ENCODE measurements at places on chromosomes 3 and 15.

GRCh38 chr3:23885210-23885609, 31.6 kb downstream of the NKIRAS1 start:
- no peak for DNase-seq

DNA sequence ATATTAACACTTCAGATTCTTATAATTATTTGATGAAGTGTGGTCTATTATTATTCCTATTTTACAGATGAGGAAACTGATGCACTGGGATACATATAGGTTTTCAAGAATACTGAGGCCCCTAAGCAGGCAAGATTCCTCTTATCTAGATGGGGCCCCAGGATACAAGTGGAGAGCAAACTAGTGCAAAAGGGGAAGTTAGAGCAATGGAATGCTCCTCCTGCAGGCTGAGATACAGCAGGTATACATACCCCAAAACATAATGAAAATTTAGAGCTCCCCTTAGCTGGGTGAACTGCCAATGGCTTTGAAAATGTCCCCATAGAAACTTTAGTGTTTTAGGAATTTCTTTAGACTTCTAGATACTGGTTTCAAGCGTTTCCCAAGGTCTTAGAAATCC, 247.1 kb downstream of the CHST2 start:
- no peak for DNase-seq

- no peak for DNase-seq
Observed at GRCh38 chr3:53361852-53362251, 14.5 kb upstream of the DCP1A start.

DNA sequence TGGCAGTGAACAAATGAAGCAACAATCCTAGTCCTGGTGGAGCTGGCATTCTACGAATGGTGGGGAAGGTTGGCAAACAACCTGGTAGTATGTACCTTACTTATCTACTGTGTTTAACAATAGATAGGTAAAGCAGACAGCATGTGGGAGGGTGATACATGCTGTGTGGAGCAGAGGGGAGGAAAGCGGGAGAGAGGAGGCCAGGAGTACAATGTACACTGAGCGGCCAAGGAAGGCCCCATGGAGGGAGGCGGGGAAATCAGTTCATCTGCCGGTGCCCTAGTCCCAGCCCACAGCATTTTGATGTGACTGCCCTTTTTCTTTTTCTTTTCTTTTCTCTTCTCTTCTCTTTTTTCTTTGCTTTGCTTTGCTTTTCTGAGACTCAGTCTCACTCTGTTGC, 5.3 kb upstream of the RHCG start:
- DNase-seq, result no peak

DNA sequence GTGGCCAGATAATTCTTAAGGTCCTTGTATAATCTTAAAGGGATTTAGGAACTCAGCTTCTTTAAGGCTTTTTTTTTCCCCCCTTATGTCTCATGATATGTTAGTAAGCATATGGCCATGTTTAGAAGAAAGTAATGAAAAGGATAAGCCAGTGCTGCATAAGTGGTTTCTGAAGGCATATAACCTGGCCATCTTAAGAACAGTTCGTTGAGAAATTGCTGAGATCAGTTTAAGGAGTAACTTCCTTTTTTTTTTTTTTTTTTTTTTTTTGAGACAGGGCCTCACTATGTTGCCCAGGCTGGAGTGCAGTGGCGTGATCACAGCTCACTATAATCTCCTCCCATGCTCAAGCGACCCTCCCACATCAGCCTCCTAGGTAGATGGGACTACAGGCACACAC, 51.7 kb downstream of the UBE2E2 start:
- no peak for DNase-seq

- DNase-seq, result peak; percentile 73
Observed at GRCh38 chr3:115401851-115402501, 221.3 kb upstream of the GAP43 start.

- no peak for DNase-seq
Observed at GRCh38 chr3:172089250-172089649, 49.9 kb downstream of the FNDC3B start.

- no peak for DNase-seq
Observed at GRCh38 chr3:134356411-134357040, 17.7 kb downstream of the AMOTL2 start.

- DNase-seq, result peak; percentile 96
Observed at GRCh38 chr3:11509173-11510000, 134.3 kb downstream of the VGLL4 start.

GRCh38 chr3:14141602-14142341, 16.9 kb downstream of the TMEM43 start:
- DNase-seq, result no peak

- DNase-seq, result no peak
Observed at GRCh38 chr3:87288446-87288845, 12.1 kb upstream of the POU1F1 start.

DNA sequence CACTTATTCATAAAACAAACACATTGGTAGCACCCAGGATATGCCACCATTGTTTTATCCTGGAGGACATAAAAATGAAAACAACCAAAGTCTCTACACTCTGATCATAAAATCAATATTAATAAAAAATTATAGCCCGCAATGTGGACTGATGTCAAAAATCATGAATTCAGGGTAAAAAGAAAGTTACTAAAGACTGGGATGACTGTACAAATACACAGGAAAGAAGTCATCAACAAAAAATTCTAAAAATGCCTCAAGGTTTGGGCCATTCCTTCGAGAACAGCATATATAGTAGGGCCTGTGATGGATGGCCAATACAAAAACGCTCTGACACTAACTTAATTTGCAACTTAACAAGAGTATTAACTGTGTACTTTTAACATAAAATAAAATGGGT, 76.8 kb downstream of the THBS1 start:
- peak; percentile 84 for DNase-seq

DNA sequence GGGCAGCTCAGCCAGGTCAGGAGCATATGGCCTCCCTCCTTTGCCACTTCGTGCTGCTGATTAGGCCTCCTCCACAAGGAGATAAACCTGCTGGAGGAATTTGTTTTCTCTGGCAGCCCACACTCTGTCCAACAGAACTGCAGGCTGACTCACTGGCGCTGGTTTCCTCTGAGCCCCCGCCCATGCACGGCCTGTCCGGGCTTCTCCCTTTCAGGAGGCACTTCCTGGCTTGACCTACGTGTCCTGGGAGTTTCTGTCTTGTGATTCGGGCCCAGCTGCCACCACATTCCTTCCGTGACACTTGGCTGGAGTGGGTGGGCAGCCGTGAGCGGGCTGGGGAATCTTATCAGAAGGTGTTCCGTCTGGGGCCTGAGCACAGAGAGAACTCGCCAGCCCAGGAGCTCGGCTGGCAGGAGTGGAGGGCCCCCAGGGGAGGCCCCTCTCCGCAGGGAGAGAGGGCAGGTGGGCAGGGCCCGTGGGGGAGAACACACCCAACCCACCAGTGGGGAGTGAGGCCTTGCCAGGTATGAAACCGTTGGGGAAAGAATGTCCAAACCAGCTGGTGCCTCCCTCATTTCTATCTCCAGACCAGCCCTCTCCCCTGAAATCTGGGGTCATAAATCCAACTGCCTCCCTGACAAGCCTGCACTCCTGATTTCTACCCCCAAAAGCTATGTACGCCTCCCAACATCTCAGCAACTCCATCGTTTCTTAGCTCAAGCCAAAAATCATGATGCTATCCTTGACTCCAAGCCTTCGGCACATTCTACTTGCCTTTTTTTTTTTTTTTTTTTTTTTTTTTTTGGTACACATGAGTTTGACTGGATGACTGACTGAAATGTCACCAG, 110.6 kb upstream of the MEF2A start:
- DNase-seq, result peak; percentile 95

GRCh38 chr3:2511356-2511755, 412.7 kb downstream of the CNTN4 start:
- DNase-seq, result no peak

- DNase-seq, result no peak
Observed at GRCh38 chr3:112530573-112530972, 31.2 kb downstream of the ATG3 start.

DNA sequence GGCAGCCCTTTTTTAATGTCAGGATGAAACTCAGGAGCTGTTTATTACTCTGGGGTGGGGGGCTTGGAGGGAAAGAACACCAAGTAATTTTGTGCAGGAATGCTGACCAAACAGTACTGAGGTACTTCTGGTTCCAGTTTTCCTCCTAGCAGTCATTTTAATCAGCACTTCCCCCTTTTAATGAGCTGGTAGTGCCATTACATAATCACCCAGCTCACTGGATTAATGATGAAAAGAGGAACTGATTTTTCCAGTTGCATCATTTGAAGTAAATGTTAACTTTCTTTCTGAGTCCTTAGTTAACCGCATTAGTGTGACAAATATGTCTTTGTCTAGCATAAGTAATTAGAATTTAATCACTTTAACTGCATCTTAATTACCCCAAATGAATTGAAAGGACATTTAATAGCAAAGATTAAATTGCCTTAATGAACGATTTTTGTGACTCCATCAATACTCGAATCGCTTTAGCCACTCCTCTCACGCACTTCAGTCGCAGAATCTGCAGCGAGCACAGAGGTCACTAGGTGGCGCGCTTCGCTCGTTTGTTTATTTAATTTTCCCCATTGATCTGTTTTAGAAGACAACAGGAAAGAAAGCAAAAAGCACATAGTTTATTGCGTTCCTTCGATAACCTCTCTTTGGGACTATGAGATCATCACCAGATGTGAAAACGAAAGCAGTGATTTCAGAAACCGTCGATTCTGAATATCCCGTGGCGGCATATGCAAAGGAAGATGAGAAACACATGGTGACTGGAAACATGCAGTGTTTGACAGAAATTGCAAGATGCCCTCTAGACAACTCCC, 9.8 kb downstream of the ONECUT1 start:
- peak; percentile 52 for DNase-seq

DNA sequence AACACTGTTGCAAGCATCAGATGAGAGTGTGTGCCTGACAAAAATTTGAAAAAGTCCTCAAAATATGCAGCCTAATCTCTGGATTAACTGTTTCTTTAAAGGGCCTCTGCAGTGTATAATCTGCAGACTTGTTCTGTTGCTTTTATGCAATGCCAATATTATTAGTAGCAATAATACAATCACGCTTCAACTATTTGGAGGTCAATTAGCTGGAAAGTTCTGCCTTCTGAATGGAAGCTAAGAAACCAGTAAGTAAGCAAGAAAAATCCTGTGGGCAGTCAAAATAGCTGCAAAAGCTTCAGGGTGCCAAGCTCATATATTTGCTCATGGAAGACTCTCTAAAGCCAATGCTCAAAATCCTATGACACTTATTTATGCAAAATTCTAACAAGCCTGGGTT, 153.2 kb upstream of the NR2F2 start:
- peak; percentile 45 for DNase-seq

DNA sequence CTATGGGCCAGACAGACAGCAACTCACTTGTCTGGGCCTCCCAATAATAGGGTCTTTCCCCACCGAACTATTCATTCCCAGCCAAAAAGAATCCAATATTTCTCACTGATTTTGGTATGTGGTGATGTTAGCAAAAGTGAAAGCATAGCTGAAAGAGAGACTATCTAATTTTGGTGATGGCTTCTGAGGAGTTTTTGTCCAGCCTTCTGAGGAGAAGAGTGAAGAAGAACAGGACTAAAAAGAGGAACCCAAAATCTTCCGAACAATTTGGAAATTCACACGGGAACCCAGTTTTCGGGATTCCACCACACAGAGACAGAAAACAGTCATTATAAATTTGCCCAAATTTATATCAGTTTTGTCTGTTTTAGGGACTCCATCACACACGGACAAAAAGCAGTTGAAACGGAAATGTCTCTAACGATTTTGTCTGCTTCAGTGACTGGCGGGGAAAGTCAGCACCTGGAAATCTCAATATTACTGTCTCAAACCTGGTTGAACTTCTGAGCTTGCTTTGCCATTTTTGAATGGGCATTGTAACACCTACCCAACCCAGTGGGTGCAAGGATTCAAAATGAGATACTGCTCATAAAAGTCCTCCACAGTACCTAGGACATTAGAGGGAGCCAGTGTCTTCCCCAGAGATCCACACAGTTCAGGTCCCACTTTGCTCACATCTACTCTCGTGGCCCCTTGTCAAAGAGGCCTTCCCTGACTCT, 9.1 kb downstream of the CD80 start:
- no peak for DNase-seq

DNA sequence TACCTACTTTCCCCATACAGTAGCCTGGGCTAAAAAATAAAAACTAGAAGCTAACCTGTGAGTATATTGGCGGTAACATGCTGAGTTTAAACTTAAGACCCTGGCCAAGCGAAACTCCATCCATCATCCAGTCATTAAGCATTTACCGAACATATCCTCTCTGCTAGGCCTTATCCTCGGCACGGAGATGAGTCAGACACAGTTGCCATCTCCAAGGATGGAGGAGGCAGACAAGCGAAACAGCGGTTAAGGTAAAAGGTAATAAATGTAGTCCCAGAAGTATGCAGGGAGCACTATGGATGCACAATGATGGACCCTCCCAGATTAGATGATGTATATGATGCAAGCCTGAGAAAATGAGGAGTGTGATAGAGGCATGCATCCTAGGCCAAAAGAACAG, 143.6 kb downstream of the RYR3 start:
- no peak for DNase-seq

GRCh38 chr3:119279101-119279554, 15.1 kb upstream of the ARHGAP31 start:
- no peak for DNase-seq

DNA sequence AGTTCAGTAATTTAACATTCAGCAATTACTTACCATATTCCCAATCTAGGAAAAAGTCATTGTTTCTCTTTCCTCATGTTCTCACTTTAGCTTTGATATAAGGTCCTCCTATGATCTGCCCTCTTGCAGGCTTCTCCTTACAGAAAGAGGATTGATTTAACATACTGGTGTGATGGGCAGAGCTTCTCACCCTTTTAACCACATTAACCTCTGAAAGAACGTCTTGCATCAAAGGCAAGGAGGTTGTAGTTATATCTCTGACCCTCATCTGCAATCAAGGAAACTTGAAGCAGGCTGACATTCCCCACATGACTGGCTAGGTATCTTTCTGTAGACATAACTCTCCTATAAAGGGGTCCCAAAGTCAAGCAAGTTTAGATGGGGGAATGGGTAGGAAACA, 39.5 kb downstream of the BTLA start:
- DNase-seq, result no peak

DNA sequence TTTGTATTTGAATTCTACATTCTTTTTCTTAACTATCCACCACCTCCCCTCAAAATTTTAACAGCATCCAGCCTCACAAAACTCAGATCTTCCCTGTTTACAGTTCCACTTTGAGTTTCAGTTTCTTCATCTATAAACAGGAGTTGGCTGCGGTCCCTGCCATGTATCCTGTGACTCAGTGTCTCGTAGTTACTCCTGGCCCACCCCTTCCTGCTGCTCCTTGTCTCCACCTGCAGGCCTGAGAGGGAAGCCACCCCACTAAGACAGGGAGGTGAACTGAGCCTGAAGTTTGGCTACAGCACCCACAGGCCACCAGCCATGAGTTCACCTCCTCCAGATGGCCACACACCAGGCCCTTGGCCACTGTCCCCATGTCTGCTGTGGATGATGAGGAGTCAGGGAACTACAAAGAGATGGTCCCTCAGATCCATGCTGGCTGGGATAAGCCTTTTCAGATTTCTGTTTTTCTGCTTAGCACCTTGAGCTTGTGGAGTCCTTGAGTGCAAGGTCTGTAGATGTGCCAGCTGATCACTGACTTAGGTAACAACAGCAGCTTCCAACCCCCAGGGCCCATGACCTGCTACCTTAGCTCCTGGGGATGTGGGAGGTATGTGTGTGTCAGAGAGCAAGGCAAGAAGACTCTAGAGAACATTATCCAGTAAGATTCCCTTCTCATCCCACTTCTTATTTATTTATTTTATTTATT, 37.5 kb downstream of the CD86 start:
- peak; percentile 68 for DNase-seq
